Foreskin melanocyte (primary cell): ENCODE measurements at places on chromosomes 2 and 18.

- DNase-seq = no peak
Observed at GRCh38 chr2:171810422-171811244, 83.4 kb downstream of the SLC25A12 start.

GRCh38 chr2:159506202-159506601 lies 110.1 kb downstream of the BAZ2B start:
- DNase-seq = no peak

- peak; percentile 32 for DNase-seq
Observed at GRCh38 chr2:206217743-206218142, 56.7 kb upstream of the ZDBF2 start.

- no peak for DNase-seq
Observed at GRCh38 chr18:37335409-37335736, 230.2 kb downstream of the CELF4 start.

- DNase-seq = no peak
Observed at GRCh38 chr2:239894276-239894675, 130.9 kb downstream of the NDUFA10 start.

- DNase-seq = no peak
Observed at GRCh38 chr2:20671736-20672080, 4.8 kb downstream of the GDF7 start.

DNA sequence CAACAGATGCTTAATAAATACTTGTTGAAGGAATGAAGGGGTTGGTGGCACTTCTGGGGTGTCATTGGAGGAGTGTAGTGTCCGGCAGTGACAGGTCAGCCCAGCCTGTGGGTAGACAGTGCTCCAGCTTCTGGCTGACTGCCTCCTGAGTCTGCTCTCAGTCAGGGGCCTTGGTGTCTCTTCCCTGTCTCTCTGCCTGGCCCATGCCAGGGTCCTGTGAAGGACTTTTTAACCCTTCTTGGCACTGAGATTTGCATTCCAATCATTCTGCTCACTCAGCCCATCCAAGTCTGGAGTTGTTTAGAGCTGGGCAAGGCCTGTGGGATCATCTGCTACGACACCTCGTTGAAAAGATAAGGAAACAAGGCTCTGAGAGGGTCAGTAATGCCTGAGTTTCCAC lies 1.4 kb upstream of the KCNK3 start:
- DNase-seq = no peak

DNA sequence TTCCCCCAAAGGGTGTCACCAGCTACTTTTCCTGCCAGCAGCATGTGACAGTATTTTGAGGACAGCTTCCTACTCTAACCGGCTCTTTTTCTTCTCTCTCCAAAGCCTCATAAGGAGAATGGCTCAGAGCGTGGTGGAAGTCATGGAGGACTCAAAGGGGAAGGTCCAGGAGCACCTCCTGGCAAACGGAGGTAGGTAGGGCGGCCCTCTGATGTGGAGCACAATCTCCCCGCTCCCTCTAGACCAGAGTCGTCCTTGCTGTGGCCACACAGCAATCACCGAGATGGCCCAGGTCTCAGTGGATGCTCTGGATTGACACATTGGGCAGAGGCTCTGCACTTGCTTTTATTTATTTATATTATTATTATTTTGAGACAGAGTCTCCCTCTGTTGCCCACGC lies 32.4 kb downstream of the ATP6V1C2 start:
- no peak for DNase-seq
